ENCODE measurements at places on chromosomes 5 and 9. TPM values are rescaled to one million over a fixed set of nuclear protein-coding genes. Genes with fewer than 3 reads are reported as not detected.

Gene PLPP7
- 9.3 TPM for total RNA-seq

GRCh38 chr9:122040561-122041242, 52.4 kb downstream of the TTLL11 start:
- no peak overlapping the region for H3K27ac ChIP-seq
- H3K36me3 ChIP-seq = no peaks in the 10 kb centered on the region
- H3K4me3 ChIP-seq = no peak overlapping the region
- H3K27me3 ChIP-seq = no peaks in the 10 kb centered on the region
- no peak for DNase-seq
- no peaks in the 10 kb centered on the region for H3K4me1 ChIP-seq

DNA sequence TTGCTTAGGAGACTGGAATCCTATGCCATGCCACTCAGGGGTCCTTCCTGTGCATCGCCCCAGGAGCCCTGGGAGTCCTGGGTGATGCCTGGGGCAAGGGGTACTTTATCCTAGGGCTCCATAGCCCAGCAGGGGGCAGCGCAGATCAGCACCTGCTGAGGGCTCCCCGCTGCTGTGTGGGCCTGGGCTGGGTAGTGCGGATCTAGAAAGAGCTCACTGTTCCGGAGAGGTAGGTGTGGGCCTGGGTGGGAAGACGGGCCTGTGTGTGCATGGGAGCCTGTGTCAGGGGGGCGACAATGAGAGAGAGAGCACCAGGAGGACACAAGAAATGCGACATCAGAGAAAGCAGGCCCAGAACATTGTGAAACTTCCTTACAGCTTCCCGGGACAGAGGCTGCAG, 11.4 kb upstream of the DAB2IP start:
- peaks cover 6% of the 10 kb centered on the region for H3K4me1 ChIP-seq
- no peaks in the 10 kb centered on the region for H3K27me3 ChIP-seq
- no peak overlapping the region for H3K27ac ChIP-seq
- no peak overlapping the region for H3K4me3 ChIP-seq
- peak; percentile 75 for DNase-seq

DNA sequence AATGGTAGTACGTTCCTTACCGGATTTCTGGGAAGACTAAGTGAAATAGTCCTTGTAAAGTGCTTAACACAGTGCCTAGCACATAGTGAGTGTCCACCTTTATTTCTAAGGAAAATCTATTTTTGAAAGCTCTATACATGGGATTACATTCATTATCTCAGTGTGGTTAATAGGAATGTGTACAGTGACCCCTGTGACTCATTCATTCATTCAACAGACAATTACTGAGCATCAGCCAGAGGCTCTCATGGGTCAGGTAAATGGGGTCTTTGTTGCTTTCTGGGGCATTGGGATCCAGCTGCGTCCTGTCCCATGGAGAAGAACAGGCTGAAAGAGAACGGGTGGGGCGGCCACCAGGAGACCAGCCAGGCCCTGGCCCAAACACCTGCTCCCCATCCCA, 226.2 kb upstream of the TBC1D2 start:
- no peaks in the 10 kb centered on the region for H3K27me3 ChIP-seq
- H3K4me3 ChIP-seq = no peak overlapping the region
- no peaks in the 10 kb centered on the region for H3K36me3 ChIP-seq
- H3K4me1 ChIP-seq = no peaks in the 10 kb centered on the region

Gene PKD2L2
- 0.20 TPM for total RNA-seq

- no peak overlapping the region for H3K4me3 ChIP-seq
- H3K27me3 ChIP-seq = no peaks in the 10 kb centered on the region
- no peaks in the 10 kb centered on the region for H3K4me1 ChIP-seq
- no peaks in the 10 kb centered on the region for H3K36me3 ChIP-seq
- no peak for DNase-seq
- H3K27ac ChIP-seq = no peak overlapping the region
Observed at GRCh38 chr9:135223831-135224230, 136.4 kb downstream of the OLFM1 start.

DNA sequence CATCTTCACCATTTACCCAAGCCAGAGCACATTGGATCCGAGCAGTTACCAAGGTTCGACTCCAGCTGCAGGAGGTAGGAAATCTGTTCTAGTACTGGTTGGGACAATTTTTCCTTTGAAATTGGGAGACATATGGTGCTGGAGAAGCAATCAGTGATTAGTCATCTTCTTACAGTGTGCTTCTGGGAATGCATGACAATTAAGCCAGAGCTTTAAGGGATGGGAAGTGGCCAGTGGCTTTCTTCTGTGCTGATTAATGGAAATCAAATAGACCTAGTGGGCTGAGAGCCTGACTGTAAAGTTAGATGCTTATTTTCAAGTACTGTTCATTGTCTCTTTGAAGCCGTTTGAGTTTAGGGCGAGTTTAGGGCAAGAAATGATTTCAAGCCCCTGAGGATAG, 152.1 kb downstream of the UNC13B start:
- H3K27ac ChIP-seq = no peak overlapping the region
- no peak for DNase-seq
- no peak overlapping the region for H3K4me3 ChIP-seq
- H3K36me3 ChIP-seq = no peaks in the 10 kb centered on the region
- H3K4me1 ChIP-seq = no peaks in the 10 kb centered on the region

GRCh38 chr5:125894383-125894782, 528.8 kb upstream of the GRAMD2B start:
- no peak overlapping the region for H3K4me3 ChIP-seq
- no peaks in the 10 kb centered on the region for H3K36me3 ChIP-seq
- DNase-seq = no peak
- no peaks in the 10 kb centered on the region for H3K4me1 ChIP-seq

DNA sequence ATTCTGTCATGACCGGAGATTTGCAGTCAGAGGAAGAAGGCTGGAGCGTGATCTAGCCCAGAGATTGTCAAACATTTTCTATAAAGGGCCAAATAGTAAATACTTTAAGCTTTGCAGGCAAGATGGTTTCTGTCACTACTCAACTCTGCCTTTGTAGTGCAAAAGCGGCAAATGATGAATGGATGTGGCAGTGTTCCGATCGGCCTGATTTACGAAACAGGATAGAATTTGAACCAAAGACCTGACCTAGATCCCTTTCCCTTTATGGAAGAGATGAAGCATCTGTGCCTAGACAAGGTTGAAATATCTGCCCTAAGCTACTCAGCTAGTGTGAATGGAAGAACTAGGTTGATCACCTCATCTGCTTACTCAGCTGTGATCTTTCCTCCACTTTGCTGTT, 209.5 kb downstream of the YTHDC2 start:
- no peaks in the 10 kb centered on the region for H3K36me3 ChIP-seq
- no peak for DNase-seq
- H3K4me3 ChIP-seq = no peak overlapping the region
- no peaks in the 10 kb centered on the region for H3K27me3 ChIP-seq
- H3K27ac ChIP-seq = no peak overlapping the region
- H3K4me1 ChIP-seq = no peaks in the 10 kb centered on the region

DNA sequence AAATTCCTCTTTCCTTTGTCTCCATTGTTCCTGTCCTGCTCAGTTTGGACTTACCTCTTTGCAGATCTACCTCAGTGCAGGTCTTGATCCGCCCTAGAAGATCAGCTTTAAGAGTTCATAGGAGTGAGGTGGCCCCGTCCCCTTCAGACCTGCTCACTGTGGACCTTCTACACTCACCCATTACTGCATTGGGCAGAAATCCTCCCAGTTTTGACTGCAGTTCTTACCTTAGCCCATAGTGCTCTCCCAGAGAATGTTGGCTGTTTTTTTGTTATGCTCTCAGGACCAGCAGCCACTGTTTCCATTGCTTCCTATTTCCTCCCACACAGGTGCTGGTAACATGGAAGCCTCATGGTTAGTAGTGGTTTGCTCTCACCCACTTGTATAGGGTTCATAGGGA, 63.3 kb downstream of the GALNT10 start:
- peaks cover 7% of the 10 kb centered on the region for H3K4me1 ChIP-seq
- no peak overlapping the region for H3K4me3 ChIP-seq
- no peak for DNase-seq
- no peaks in the 10 kb centered on the region for H3K27me3 ChIP-seq

- no peak overlapping the region for H3K4me3 ChIP-seq
- no peaks in the 10 kb centered on the region for H3K4me1 ChIP-seq
- no peak overlapping the region for H3K27ac ChIP-seq
- no peak for DNase-seq
- H3K27me3 ChIP-seq = no peaks in the 10 kb centered on the region
- H3K36me3 ChIP-seq = no peaks in the 10 kb centered on the region
Observed at GRCh38 chr5:169074839-169075238, 226.1 kb downstream of the SLIT3 start.

- no peak overlapping the region for H3K27ac ChIP-seq
- no peaks in the 10 kb centered on the region for H3K4me1 ChIP-seq
- H3K36me3 ChIP-seq = no peaks in the 10 kb centered on the region
- DNase-seq = no peak
- no peaks in the 10 kb centered on the region for H3K27me3 ChIP-seq
- no peak overlapping the region for H3K4me3 ChIP-seq
Observed at GRCh38 chr9:104617418-104617817, 586 bp downstream of the OR13C9 start.

DNA sequence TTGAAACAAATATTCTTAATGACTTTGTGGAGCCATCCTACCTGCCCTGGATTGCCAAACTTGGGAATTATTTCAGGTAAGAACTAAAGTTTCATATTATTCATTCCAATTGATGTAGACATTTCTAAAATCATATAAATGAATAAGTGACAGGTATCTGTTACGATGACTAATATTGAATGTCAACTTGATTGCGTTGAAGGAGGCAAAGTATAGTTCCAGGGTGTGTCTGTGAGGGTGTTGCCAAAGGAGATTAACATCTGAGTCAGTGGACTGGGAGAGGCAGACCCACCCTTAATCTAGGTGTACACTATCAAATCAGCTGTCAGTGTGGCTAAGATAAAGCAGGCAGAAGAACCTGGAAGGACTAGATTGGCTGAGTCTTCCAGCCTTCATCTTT, 1688.4 kb upstream of the CDH9 start:
- no peak overlapping the region for H3K4me3 ChIP-seq
- no peaks in the 10 kb centered on the region for H3K36me3 ChIP-seq
- no peak overlapping the region for H3K27ac ChIP-seq
- no peaks in the 10 kb centered on the region for H3K27me3 ChIP-seq
- DNase-seq = no peak

Gene LHFPL2
- 35.1 TPM for total RNA-seq

- H3K4me1 ChIP-seq = no peaks in the 10 kb centered on the region
- no peak for DNase-seq
- H3K36me3 ChIP-seq = no peaks in the 10 kb centered on the region
- H3K27me3 ChIP-seq = no peaks in the 10 kb centered on the region
Observed at GRCh38 chr9:1031951-1032601, 18.1 kb upstream of the DMRT2 start.

- no peak overlapping the region for H3K27ac ChIP-seq
- DNase-seq = no peak
- H3K27me3 ChIP-seq = no peaks in the 10 kb centered on the region
- no peaks in the 10 kb centered on the region for H3K36me3 ChIP-seq
- H3K4me3 ChIP-seq = no peak overlapping the region
Observed at GRCh38 chr5:111932199-111932598, 175.2 kb upstream of the NREP start.

DNA sequence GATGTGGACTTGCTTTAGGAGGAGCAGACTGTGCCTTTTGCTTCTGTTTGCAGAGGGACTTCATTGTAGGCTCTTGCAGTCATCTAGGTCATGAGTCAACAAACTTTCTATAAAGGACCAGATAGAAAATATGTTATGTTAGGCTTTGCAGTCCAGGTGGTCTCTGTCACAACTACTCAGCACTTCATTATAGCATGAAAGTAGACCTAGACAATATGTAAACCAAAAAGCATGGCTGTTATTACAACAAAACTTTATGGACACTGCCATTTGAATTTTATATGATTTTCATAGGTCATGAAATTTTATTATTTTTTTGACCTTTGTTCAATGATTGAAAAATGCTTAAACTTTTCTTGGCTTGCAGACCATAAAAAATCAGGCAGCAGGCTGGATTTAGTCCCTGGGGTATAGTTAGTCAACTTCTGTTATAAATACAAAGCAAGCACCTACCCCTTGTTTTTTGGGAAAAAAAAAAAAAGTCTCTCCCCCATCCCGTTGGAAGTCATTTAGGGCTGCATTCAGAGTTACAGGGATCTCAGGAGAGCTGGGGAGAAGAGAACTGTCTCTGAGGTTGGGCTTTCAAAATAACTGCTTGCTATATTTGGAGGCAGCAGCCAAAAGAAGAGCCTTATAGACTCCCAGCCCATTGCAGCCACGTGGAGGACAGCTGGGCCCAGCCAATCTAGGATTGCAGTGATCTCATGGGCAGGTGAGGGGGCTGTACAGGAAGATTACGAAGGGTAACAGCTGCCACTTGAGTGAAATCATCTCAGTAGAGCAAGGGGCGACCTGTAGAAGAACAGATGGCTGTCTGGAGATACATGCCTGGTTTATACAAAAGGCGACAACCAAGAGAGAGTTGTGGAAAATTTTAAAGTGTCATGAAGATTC, 136.6 kb upstream of the TNC start:
- no peak overlapping the region for H3K27ac ChIP-seq
- H3K27me3 ChIP-seq = no peaks in the 10 kb centered on the region
- no peaks in the 10 kb centered on the region for H3K4me1 ChIP-seq
- no peaks in the 10 kb centered on the region for H3K36me3 ChIP-seq

GRCh38 chr9:137745541-137745991, 126.8 kb downstream of the EHMT1 start:
- H3K4me1 ChIP-seq = no peaks in the 10 kb centered on the region
- H3K27ac ChIP-seq = no peak overlapping the region
- H3K36me3 ChIP-seq = no peaks in the 10 kb centered on the region
- H3K27me3 ChIP-seq = no peaks in the 10 kb centered on the region
- H3K4me3 ChIP-seq = no peak overlapping the region

Gene ZSWIM6
- 14.2 TPM for total RNA-seq

GRCh38 chr5:179766021-179766725, 27.6 kb upstream of the LTC4S start:
- H3K27me3 ChIP-seq = no peaks in the 10 kb centered on the region
- H3K36me3 ChIP-seq = no peaks in the 10 kb centered on the region
- DNase-seq = no peak
- no peak overlapping the region for H3K4me3 ChIP-seq
- H3K4me1 ChIP-seq = no peaks in the 10 kb centered on the region
- no peak overlapping the region for H3K27ac ChIP-seq

Gene NOXA1
- total RNA-seq = 8.7 TPM

Gene PIP5K1B
- total RNA-seq = 3.4 TPM

Gene CCNB1
- 6.2 TPM for total RNA-seq

DNA sequence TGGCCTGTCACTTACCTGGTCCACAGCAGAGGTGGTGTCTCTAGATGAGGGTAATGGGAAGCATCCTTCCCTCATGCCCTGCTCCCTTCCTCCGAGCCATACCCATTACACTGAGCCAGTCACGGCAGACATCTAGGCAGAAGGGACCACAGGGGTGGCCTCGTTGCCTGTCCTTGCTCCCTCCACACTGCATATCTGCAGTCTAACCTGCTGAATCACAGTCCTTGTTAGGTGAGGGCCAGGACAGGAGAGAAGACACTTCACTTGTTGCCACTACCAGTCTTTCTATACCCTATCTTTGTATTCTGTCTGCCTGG, 18.4 kb upstream of the SPINK4 start:
- no peak overlapping the region for H3K4me3 ChIP-seq
- no peaks in the 10 kb centered on the region for H3K36me3 ChIP-seq
- H3K27me3 ChIP-seq = no peaks in the 10 kb centered on the region
- peaks cover 3% of the 10 kb centered on the region for H3K4me1 ChIP-seq
